ENCODE measurements at places on chromosomes 2 and 18.

- no peak for DNase-seq
- no peak overlapping the region for H3K27ac ChIP-seq
- no peaks in the 10 kb centered on the region for H3K27me3 ChIP-seq
- H3K4me1 ChIP-seq = no peaks in the 10 kb centered on the region
- H3K36me3 ChIP-seq = no peaks in the 10 kb centered on the region
These were observed 277.9 kb upstream of the THSD7B start for GRCh38 chr2:136487421-136487820.

DNA sequence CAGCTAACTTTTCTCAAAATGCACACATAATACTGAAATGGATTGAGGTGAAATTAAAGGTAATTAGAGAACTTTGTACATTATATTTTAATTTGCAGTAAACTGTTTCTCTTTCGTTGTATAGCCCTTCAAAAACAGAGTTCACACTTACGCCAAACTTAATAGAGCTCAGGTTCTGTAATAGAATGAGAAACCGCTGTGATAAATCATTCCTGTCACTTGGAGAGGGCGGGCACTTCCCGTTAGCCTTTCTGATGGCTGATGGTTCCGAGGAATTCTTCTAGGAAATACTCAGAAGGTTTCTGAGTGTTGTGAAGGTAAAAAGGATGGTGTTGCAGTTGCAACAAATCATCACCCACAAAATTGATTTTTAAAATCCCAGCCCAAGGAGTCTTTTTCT lies 155.8 kb upstream of the ALKAL2 start:
- no peak overlapping the region for H3K4me3 ChIP-seq
- H3K36me3 ChIP-seq = no peaks in the 10 kb centered on the region
- H3K27ac ChIP-seq = no peak overlapping the region

GRCh38 chr2:190415794-190416775 lies 7.9 kb downstream of the MFSD6 start:
- H3K27me3 ChIP-seq = no peaks in the 10 kb centered on the region
- H3K4me1 ChIP-seq = peaks cover 12% of the 10 kb centered on the region
- DNase-seq = no peak
- H3K36me3 ChIP-seq = no peaks in the 10 kb centered on the region
- H3K4me3 ChIP-seq = no peak overlapping the region

- no peaks in the 10 kb centered on the region for H3K36me3 ChIP-seq
- H3K4me1 ChIP-seq = no peaks in the 10 kb centered on the region
- no peak overlapping the region for H3K4me3 ChIP-seq
- H3K27ac ChIP-seq = no peak overlapping the region
These were observed 181.8 kb downstream of the AGPS start for GRCh38 chr2:177574356-177574755.

DNA sequence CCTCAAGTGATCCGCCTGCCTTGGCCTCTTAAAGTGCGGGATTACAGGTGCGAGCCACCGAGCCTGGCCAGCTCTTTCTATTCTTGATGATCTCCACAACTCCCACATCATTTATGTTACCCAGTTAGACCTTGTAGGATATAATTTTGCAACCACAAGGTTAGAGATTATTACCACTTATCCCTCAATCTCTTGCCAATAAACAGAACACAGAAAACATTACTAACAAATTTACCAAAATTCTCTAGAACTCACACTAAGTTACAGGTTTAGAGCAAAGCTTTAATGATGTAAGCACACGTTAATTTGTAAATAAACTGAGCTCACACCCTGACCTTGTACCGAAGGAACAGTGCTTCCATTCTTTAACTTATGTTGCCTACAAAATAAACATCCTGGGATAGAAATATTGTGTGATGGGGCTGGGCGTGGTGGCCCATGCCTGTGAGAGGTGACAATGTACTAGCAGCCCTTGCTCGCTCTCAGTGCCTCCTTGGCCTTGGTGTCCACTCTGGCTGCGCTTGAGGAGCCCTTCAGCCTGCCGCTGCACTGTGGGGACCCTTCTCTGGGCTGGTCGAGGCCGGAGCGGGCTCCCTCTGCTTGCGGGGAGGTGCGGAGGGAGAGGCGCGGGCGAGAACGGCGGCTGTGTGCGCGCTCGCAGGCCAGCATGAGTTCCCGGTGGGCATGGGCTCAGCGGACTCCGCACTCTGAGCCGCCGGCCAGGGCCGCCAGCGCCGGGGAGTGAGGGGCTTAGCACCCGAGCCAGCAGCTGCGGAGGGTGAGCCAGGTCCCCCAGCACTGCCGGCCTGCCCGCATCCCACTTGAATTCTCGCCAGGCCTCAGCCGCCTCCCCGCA lies 42.1 kb upstream of the ITSN2 start:
- no peak overlapping the region for H3K27ac ChIP-seq
- H3K4me3 ChIP-seq = no peak overlapping the region
- peaks cover 8% of the 10 kb centered on the region for H3K4me1 ChIP-seq
- DNase-seq = peak; percentile 25
- no peaks in the 10 kb centered on the region for H3K27me3 ChIP-seq

DNA sequence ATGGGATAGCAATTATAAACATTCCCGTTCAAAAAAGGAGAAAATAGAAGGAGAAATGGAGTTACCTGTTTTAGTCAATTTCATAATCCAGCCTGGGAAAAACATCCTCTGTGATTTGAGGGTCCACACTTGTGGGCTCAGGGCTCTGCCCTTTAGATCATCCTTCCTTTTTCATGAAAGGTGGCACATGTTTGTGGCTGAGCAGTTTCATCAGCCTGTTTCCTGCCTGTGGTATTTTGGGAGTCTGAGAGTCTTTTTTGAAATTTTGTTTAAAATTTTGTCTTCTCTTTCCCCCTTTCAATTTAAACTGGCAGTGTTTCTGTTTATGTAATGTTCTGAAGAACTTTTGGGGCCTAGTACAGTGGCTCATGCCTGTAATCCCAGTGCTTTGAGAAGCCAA lies 84.0 kb downstream of the KIAA1328 start:
- no peak overlapping the region for H3K4me3 ChIP-seq
- no peak for DNase-seq
- no peaks in the 10 kb centered on the region for H3K27me3 ChIP-seq

DNA sequence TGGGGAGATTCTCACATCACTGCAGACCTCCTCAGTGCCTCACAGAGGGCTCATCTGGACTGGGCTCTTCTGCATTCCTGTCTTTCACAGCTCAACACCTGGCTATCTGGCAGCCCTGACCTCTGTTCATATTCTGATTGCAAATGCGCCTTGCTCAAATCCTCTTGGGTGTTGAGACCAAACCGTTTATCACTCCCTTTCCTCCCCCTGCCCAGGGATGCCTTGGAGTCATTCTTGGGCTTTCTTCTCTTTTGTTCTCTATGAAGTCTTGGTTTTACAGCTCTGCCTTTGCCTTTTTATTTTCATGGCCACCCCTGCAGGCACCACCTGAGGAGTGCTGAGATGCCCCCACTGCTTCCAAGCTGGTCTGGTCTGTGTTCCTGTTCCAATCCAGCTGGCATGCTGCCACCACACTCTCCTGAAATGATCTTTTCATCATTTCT lies 26.3 kb downstream of the TUBB6 start:
- H3K4me1 ChIP-seq = no peaks in the 10 kb centered on the region
- DNase-seq = no peak
- H3K4me3 ChIP-seq = no peak overlapping the region
- H3K36me3 ChIP-seq = peaks cover 12% of the 10 kb centered on the region
- no peaks in the 10 kb centered on the region for H3K27me3 ChIP-seq

GRCh38 chr18:40926679-40927078 lies 1028.4 kb upstream of the PIK3C3 start:
- H3K4me1 ChIP-seq = no peaks in the 10 kb centered on the region
- H3K27ac ChIP-seq = no peak overlapping the region
- H3K4me3 ChIP-seq = no peak overlapping the region
- DNase-seq = no peak

DNA sequence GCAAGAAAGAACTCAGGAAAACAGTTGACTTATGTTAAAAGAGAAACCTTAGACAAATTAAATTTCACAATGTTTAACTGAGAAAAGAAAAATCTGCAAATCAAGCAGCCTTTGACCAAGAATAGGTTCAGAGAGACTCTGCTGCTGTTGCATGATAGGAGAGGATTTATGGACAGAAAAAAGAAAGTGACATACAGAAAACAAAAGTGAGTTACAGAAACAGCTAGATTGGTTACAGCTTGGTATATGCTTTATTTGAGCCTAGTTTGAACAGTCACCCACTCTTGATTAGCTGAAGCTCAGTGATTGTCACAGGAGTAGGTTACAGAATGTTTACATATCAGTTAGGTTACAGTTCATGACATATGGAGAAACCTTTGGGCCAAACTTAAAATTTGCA lies 258.2 kb upstream of the SPOPL start:
- H3K36me3 ChIP-seq = no peaks in the 10 kb centered on the region
- H3K4me1 ChIP-seq = no peaks in the 10 kb centered on the region
- H3K4me3 ChIP-seq = no peak overlapping the region
- no peak for DNase-seq

- H3K27ac ChIP-seq = peak within 1 kb of the TSS; percentile 57
- no peaks in the 10 kb centered on the region for H3K36me3 ChIP-seq
- no peaks in the 10 kb centered on the region for H3K27me3 ChIP-seq
- DNase-seq = peak; percentile 57
- no peaks in the 10 kb centered on the region for H3K4me1 ChIP-seq
These were observed at the start of gene NMUR1 for GRCh38 chr2:231530099-231531011. TSS of gene NMUR1 (minus strand) at chr2:231530445. CDS start at chr2:231530361, 84 bp downstream.

GRCh38 chr2:143398781-143399180 lies 269.6 kb downstream of the ARHGAP15 start:
- H3K4me3 ChIP-seq = no peak overlapping the region
- no peaks in the 10 kb centered on the region for H3K27me3 ChIP-seq
- no peaks in the 10 kb centered on the region for H3K4me1 ChIP-seq
- no peak overlapping the region for H3K27ac ChIP-seq
- H3K36me3 ChIP-seq = no peaks in the 10 kb centered on the region

- peaks cover 14% of the 10 kb centered on the region for H3K36me3 ChIP-seq
- H3K27ac ChIP-seq = no peak overlapping the region
- no peaks in the 10 kb centered on the region for H3K27me3 ChIP-seq
- no peaks in the 10 kb centered on the region for H3K4me1 ChIP-seq
- no peak overlapping the region for H3K4me3 ChIP-seq
These were observed 36.0 kb downstream of the PPP4R3B start for GRCh38 chr2:55581435-55581834.

DNA sequence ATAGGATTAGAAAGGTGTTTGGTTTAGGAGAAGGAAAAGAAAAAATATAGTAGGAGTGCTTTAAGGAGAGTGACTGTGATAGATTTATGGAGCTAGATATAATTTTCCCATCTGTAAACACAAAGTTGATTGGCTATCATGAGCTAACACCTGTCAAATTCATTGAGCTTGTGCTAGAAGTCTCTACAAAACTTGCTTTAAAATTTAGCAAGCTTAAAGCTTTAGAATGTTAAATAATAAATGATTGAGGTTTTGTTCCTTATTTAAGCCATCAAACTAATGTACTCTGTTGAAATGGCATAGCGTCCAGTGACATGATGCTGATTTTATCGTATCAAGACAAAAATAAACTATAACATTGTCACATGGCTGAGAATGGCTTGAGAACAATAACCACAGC lies 1497.4 kb upstream of the DDX18 start:
- no peaks in the 10 kb centered on the region for H3K36me3 ChIP-seq
- no peak for DNase-seq
- H3K27ac ChIP-seq = no peak overlapping the region
- H3K4me3 ChIP-seq = no peak overlapping the region

DNA sequence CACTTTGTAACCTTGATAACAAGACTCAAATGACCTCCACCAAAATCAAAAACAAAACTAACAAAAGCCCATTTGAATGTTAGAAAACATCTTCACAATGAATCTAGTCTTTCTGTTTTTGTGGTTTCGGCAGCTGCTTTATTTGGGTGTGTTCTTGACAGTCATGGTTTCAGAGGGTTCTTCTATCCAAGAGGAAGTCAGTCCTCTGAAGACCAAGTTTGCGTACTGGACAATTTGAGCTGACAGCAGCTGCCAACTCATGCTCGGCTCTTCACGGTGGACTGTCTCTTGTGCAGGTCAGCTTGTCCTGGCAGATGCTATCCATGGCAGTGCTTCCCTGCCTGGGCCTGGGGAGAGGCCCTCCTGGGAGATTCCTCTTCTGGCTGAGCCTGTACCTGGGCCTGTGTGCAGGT lies 91.0 kb downstream of the TMEM17 start:
- DNase-seq = no peak
- no peak overlapping the region for H3K4me3 ChIP-seq
- H3K27me3 ChIP-seq = no peaks in the 10 kb centered on the region
- H3K27ac ChIP-seq = no peak overlapping the region

GRCh38 chr2:160138406-160138805 lies 61.7 kb downstream of the ITGB6 start:
- H3K27me3 ChIP-seq = no peaks in the 10 kb centered on the region
- H3K4me1 ChIP-seq = no peaks in the 10 kb centered on the region
- no peak for DNase-seq
- H3K36me3 ChIP-seq = no peaks in the 10 kb centered on the region
- H3K4me3 ChIP-seq = no peak overlapping the region

- no peaks in the 10 kb centered on the region for H3K27me3 ChIP-seq
- H3K36me3 ChIP-seq = no peaks in the 10 kb centered on the region
- H3K4me1 ChIP-seq = no peaks in the 10 kb centered on the region
These were observed 234.0 kb downstream of the BCL2 start for GRCh38 chr18:63085611-63086010.

DNA sequence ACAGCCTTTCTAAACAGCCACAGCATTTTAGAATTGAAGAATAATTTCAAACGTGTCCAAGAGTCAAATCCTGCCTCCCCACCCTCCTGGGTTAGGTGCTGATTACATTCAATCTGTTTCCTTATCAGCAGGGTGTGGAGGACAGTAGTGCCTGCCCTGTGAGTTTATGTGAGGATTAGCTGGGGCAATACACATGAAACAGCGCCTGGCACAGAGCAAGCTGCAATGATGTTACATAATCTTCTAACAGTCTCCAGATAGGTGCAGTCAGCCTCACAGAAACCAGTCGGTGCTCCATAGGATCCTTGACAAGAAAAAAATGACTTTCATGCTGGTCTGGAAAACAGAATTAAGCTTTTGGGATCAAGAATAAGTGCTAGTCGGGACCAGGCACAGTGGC lies 91.7 kb upstream of the ITGA6 start:
- no peaks in the 10 kb centered on the region for H3K4me1 ChIP-seq
- H3K4me3 ChIP-seq = no peak overlapping the region
- H3K27ac ChIP-seq = no peak overlapping the region
- no peaks in the 10 kb centered on the region for H3K27me3 ChIP-seq
- no peaks in the 10 kb centered on the region for H3K36me3 ChIP-seq
- DNase-seq = no peak
